A172 (cell line): ENCODE measurements at places on chromosomes 6 and 20. TPM values are rescaled to one million over a fixed set of nuclear protein-coding genes. Genes with fewer than 3 reads are reported as not detected.

The ANKEF1 gene
- total RNA-seq = 4.2 and 4.4 TPM in 2 replicates

DNA sequence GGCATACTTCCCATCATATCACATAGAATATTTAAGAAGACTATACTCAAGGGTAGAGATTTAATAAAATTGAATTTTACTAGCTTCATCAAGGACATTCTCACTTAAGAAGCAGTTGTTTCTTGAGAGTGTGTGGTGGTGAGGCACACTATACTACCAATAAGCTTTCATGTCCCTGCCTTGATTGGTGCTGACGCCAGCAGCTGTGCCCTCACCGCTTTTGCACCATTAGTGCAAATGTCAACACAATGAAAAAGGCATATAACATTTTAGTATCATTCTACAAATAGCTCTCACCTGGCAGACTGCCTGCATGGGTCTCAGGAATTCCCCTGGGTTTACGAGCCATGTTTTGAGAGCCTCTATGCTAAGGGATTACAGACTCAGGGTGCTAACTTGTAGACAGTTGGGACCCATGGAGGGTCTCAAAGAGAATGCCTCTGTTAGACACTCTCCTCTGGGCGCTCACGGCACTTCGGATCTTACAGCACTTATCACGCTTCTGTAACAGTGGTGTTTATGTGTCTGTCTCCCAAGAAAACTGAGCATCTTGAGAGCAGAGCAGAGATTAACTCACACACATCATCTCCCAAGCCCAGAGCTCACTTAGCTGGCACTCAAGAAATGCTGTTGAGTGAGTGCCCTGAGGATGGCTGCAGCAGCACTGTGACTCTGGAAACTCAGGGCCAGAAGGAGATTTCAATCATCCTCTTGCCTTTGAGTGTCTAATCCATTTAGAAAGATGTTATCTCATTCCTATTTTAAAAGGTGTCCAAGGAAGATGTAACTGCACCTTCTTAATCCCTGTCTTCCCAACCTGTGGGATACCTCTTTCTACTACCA lies 143.3 kb upstream of the GPR6 start:
- no peak for DNase-seq

- no peak for DNase-seq
Measured at GRCh38 chr6:19873031-19873430, 35.9 kb downstream of the ID4 start.

GRCh38 chr6:27977387-27977786 lies 20.3 kb downstream of the OR2B6 start:
- no peak for DNase-seq

The NFKBIE gene
- 22.4 and 33.4 TPM in 2 replicates for total RNA-seq

DNA sequence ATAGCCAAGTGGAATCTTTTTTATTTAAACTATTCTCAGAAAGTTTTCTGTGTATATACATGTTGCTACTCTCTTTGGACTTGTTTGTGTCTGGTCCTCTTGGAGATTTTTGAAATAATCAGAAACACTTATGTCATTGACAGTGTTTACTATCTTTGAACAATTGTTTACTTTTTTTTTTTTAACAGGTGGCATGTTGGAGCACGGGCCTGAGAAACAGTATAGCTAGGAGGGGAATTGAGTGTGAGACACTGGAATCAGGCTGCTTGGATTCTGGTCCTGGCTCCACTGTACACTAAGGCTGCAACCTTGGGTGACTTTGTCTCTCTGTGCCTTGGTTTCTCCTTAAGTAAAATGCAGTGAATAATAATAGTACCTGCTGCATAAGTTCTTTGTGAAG lies 279.6 kb downstream of the PRL start:
- DNase-seq = no peak

The TNF gene
- not detected in 2 replicates for total RNA-seq

DNA sequence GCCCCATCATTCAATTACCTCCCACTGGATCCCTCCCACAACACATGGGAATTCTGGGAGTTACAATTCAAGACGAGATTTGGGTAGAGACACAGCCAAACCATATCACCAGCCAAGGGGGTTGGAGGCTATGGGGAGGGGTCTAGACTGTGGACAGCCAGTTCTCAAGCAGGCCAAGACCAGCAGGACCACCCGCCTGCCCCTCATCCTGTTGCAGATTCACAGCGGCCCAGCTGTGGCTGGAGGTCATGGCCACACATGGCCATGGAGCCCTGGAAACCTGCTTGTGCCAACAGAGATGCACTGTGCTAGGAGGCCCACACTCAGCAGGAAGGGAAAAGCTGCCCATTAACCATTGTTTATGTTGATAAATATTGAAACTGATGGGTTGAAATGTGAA lies 240.5 kb downstream of the TTLL2 start:
- no peak for DNase-seq

DNA sequence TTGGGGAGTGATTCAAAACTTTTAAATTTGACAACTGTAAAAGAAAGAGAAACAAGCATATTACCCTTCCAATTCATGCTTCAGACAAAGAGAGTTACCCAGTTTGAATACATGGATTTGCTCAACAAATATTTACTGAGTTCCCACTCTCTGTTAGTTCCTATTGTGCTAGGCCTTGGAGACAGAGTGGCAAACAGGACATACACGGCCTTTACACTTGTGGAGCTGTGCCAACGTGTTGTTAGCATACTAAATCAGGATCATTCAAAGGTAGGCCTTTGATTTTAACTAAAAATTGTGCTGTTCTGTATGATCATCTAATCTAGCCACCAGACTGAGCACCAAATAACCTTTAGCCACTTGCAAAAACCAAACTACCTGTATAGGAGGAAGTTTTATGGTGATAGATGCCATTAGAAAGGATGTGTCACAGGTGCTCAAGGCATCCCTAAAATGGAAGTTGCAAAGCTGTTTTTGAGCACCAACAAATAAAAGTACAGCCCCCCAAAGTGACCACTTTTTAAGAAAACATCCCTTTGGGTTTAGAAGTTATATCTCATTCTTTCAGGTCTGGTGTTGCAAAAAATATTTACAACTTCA lies 84.5 kb downstream of the CHD6 start:
- no peak for DNase-seq

The GSTA3 gene
- not detected in 2 replicates for total RNA-seq

- DNase-seq = no peak
Measured at GRCh38 chr6:136784910-136785746, 7.1 kb downstream of the MAP3K5 start.

The MYMX gene
- total RNA-seq = not detected in 2 replicates
